ENCODE measurements at places on chromosomes 13 and 19.

GRCh38 chr19:13909430-13909829 is 3.4 kb downstream of the CC2D1A start:
- no peak for DNase-seq

DNA sequence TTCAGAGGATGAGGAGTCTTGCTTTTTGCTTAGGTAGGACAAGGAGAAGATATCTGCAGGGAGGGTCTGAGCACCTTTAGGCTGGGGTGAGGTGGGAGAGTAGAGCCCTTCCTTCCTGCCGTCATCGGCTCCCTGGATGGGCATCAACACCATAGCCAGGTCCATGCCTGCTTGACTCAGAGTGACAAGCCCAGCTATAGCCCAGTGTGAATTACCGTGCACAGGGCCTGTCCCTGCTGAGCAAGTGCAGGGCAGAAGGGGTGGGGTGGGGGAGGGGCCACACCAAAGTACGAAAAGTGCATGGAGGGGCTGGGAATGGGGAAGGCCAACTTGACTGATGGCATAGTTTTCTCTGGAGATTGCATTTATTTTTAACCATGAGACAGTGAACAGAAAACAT is 30.3 kb upstream of the RNF113B start:
- no peak for DNase-seq

DNA sequence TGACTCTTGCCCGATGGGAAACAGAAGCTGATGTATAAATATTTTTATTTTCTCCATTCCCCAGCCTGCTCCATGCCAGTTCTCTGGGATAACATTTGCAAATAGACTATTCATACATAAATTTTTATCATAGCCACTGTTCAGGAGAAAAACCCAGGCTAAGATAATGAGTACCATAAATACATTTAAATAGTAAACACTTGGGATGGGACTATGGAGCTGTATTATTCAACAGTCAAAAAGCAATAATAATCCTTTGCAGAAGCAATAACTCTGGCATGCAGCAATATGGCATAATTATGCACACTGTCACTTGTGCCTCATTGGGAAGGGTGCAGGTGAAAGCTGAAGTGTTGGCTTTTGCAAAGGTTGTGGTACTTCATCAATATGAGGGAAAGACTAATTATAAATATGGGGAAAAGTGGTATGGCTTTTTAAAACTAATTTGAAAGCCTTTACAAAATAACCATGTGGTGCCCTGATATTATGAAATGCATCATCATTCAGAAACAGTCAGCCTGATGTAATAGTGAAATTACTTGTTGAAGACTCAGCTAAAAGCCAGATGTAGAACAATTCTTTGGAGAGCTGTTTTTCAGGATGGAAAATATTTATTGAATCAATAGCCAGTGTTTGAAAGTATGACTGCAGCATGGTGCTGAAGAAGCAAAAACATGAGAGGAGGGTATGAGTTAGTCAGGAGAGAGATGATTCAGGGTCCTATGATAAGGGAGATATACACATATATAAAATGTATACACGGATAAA is 2476.7 kb downstream of the PCDH9 start:
- no peak for DNase-seq

DNA sequence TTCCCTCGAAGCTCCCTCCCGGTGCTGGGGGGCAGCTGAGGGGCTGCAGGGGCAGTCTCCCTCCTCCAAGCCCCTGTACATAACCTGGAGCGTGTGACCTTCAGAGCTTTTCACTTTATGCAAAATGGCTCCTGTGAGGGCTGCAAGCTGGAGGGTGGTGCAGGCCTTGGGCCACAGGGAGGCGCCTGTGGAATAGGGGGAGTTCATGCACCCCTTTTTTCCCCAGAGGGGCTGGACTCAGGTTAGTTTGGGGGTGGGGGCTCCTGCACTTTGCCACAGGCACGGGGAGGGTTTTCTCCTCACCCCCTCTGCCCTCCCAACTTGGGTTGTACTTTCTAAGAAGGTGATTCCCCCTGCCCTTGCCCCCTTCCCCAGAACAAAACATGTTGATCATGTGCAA is 6.6 kb upstream of the PRR19 start:
- DNase-seq: no peak

- DNase-seq: no peak
Measured at GRCh38 chr19:43505186-43505456, 575 bp upstream of the PHLDB3 start.

DNA sequence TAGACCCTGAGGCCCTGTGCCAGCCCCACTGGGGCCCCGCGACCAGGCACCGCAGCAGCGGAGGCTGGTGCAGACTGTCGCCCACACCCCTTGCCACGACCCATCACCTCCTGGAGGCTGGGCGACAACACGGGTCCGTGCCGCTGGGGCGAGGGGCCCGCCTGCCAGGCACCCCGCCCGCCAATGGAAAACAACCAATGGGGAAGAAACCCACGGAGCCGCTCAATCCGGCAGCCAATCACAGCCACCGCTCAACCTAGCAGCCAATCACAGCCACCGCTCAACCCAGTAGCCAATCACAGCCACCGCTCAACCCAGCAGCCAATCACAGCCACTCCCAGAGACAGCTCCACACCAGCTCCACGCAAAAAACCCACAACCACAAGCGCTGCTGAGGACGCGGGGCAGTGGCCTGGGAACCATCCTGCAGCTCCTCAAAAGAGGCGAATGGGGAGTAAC is 29.7 kb downstream of the GPX4 start:
- DNase-seq: no peak

GRCh38 chr13:50979187-50979586 is 69.6 kb downstream of the RNASEH2B start:
- no peak for DNase-seq

- no peak for DNase-seq
Measured at GRCh38 chr13:49419276-49419675, 24.6 kb downstream of the CAB39L start.

- no peak for DNase-seq
Measured at GRCh38 chr13:110005563-110005962, 219.2 kb upstream of the IRS2 start.

DNA sequence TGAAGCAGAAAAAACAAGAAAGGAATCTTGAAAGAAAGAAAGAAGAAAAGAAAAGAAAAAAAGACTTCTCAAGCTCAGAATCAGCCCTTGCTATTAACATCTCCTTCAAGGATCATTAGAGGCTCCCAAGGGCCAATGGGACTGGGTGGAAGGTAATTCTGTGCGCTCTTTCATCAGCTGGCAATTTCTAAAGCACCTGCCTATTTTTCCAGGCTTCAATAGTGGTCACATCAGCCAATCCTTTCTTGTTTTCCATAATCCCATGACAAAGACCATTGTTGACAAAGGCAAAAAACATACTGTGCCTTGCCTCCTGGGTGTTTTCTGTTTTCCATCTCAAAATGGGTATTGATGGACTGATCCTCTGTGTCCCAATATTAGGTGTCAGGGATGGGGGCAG is 88.2 kb upstream of the TSC22D1 start:
- DNase-seq: no peak

- DNase-seq: no peak
Measured at GRCh38 chr19:7924651-7925170, 1.2 kb downstream of the CTXN1 start.

DNA sequence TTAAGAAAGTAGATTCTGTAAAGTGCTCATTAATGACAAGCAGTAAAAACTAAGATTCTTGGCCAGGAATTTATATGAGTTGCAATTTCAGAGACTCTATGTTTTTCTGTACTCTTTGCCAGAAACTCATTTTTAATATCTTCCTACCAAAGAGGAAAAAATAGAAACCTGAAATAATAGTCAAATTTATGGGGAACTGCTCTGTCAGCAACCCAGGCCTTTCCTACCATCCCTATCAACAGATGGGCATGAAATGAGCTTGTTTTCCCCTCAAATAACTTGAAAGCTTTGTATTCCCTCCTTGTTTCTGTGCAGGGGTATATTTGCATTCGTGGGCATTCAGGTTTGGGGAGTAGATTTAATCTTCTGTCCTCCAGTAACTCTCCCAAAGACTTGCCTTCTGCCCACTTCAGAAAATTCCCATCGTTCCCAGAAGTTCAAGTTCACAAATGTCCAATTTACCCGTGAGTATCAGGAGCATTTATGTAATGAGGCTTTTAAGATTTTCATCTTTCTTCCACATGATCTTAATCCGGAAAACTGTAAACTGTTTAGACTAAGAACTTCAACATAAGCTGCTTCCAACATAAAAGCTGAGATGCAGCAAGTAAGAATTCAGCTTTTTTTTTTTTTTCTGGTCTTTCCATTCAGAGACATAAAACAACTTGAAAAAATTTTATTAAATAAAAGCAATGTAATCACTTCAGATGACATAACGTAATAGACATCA is 363.1 kb downstream of the EFNB2 start:
- no peak for DNase-seq

GRCh38 chr13:30027569-30028455 is 177.4 kb upstream of the UBL3 start:
- no peak for DNase-seq

GRCh38 chr19:51341976-51342580 is at the start of gene VSIG10L:
TSS of gene VSIG10L (minus strand) at chr19:51342139. CDS start at chr19:51342124, 15 bp downstream.
- DNase-seq: peak; percentile 29

DNA sequence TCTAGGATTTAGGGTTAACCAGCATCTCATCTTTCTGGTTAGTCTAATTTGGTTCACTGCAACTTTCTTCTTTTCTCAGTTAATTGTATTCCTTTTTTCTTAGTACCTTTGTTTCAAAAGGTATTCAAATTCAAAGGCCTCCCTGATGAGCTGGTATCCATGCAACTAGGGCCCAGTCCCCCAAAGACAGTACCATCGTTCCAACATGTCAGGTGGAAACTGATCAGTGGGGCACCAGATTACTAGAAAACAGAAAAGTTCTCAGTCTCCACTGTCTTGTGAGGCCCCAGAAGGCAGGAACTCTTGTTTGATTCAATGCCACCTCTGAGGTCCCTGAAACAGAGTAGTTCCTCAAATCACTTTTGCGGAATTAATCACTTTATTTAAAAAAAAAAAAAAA is 303.2 kb upstream of the NBEA start:
- no peak for DNase-seq

- DNase-seq: no peak
Measured at GRCh38 chr19:15113245-15114152, 6.3 kb downstream of the SYDE1 start.

GRCh38 chr13:30154931-30155330 is 152.4 kb downstream of the KATNAL1 start:
- DNase-seq: no peak

DNA sequence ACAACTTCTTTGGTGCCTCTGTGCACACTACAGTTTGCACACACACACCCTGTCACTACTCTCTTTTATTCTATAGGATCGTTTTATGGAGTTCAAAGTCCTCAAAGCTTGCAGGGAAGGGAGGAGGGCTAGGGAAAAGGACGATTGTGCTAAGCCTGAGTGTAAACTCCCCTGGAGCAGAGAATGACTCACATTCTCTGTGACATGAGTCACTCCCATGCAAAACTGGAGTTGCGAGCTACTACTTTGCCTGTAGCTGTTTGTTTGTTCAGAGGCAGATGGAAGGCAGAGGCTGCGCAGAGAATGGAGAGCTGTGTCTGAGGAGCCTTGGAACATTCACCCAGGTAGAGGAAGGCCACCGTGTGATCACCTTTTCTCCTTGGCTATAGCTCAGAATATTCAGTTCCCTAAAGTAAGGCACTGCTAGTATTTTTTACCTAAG is 80.5 kb upstream of the MBNL2 start:
- DNase-seq: peak; percentile 45

GRCh38 chr13:38763446-38764381 is 76.8 kb downstream of the FREM2 start:
- no peak for DNase-seq

GRCh38 chr19:38945562-38946228 is 15.0 kb downstream of the MRPS12 start:
- no peak for DNase-seq

DNA sequence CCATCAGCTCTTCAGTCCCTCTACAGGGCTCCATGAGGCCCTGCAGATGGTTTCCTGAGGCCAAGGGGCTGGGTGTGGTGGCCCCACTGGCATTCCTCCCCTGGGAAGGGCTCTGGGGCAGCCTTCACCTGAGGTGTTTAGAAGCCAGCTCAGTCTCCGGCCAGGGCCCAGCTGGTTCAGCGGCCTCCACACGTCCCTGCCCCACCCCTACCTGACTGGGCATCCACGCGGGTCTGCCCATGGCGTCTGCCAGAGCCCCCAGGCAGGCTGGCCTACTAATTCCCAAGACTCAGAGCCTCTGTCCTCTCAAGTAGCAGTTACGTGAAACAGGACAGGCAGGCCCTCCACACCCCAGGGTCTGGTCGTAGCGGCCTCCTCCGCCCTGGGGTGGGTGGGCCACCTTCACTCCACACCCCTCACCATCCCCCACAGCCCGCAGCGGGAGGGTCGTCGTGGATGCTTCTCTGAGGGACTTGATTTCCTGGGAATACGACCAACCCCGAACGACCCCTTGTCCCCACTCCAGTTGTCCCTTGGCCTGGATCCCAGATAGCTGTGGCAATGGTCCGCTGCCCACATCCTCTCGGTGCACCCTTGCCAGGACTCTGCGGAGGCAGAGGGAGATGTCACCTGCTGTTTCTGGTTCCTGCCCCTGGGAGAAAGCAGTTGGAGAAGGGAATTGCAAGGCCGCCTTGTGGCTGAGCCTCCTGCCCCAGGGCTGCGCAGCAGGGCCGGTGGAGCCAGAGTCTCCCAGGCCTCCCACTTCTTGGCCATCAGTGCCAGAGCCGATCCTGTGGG is 24.3 kb downstream of the CAPN12 start:
- DNase-seq: no peak

DNA sequence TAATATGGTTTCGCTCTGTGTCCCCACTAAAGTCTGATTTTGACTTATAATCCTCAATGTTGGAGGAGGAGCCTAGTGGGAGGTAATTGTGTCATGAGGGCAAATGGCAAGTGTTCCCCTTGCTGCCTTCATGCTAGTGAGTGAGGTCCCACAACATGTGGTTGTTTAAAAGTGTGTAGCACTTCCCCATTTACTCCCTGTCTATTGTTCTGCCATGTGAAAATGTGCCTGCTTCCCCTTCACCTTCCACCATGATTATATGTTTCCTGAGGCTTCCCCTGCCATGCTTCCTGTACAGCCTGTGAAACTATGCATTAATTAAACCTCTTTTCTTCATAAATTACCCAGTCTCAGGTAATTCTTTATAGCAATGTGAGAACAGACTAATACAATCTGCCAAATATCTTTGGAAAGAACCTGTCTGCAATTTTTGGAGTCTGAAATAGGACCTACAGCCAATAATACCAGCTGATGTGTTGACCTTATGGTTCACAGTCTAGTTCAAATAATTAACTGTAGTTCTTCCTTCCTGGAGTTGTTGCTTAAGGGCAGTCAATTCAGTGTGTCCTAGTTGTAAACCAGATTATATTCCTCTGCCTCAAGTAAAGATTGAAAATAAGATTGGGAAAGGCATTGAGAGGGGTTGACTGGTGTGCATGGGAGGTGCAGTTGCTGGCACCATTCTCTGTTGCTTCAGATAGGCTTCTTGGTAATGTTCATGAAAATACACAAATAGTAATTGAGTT is 1442.9 kb downstream of the SLITRK1 start:
- DNase-seq: no peak

GRCh38 chr13:34201050-34201913 is 383.3 kb downstream of the RFC3 start:
- DNase-seq: peak; percentile 66

GRCh38 chr19:45613926-45614725 is 12.1 kb upstream of the GPR4 start:
- DNase-seq: peak; percentile 46
